ENCODE measurements at places on chromosomes 11 and 22.

GRCh38 chr11:35367491-35367890 is 51.9 kb downstream of the SLC1A2 start:
- DNase-seq: no peak

DNA sequence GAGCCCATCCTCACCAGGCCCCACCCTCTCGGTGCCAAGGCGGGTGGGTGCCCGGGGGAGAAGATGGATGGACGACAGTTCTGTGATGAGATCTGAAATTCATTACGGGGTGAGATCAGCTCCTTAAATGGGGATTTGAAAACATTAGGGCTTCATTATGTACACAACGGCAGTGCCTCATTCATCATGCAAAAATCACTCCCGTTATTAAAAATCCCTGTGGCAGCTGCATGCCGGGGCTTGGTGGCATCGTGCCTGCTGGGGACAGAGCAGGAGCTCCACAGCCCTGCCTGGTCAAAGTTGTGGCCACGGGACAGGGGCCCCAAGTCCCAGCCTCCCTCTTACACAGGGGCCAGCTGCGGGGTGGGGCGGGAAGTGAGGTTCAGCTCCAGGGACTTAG is 20.2 kb downstream of the OTUB1 start:
- no peak for DNase-seq

DNA sequence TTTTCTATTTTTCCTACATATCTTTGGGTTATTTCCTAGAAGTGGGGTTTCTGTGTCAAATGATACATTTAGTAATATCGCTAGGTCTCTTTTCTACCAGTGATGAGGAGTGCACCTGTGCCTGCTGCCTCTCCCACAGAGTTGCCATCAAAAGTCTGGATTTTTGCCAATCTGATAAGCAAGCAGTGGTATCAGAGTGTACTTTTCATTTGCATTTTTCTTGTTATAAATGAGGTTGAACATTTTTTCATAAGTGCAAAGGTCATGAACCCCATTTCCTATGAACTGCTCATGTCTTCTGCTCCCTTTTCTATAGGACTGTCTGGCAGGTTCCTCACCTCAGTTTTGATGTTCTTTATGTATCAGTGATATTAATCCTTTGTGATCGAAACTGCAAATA is 1.7 kb downstream of the TRPM5 start:
- DNase-seq: no peak

DNA sequence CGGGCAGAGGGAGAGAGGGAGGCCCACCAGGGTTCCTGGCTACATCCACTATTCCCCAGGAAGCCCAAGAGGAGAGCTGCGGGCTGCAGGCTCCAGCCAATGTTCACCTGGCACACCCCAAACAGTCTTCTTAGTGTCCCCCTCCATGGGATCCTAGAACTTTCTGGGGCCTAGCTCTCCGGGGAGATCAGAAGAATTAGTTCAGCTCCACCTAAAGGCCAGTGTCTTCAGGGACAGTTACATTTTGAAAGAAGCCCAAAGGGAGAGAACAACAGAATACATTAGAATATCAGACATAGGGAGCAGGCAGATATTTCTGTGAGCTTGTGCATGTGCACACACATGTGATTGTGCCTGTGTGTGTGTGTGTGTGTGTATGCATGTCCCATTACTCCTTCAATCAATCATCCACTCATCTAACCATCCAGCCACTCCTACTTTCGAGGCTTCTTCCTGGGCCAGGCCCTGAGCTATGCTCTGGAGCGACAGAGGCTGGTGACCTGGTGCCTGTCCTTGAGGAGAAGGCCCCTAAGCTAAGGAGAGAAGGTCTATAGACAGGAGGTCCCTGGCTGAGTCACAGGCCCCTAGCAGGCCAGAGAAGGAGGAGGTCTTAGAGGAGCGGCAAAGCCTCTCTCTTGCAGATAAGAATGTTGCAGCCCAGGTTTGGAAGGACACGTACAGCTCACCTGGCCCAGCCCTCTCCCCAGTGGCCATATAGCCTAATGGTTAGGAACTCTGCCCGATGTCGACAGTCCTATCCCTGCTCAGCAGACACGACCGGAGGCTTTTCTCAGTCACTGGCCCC is 165.5 kb downstream of the DSCAML1 start:
- no peak for DNase-seq

All from nephron progenitor cell (in vitro differentiated cells).